Kidney epithelial cell (primary cell): ENCODE measurements at places on chromosomes 2 and 18. TPM values are rescaled to one million over a fixed set of nuclear protein-coding genes. Genes with fewer than 3 reads are reported as not detected.

GRCh38 chr2:79887747-79888374 is 375.0 kb downstream of the CTNNA2 start:
- DNase-seq, result peak; percentile 12

GRCh38 chr2:201781557-201782051 is 871 bp upstream of the ALS2 start:
- no peak for DNase-seq

DNA sequence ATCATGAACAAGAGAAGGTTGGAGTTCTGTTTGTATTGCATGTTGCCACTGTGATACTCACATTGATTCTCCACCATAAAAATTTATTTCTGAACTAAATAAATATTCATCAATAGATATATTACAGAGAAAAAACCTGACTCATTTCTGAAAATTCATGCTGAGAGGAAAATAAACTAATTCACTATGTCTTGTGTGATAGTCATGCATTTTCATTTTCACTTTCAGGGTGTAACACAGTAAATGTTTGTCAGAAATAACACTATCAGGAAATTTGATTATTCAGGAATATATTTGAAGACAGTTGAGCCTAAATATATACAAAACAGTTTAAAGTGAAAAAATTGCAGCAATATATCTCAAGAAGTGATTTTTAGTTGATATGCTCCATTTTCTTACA is 335.2 kb downstream of the KCNJ3 start:
- no peak for DNase-seq

DNA sequence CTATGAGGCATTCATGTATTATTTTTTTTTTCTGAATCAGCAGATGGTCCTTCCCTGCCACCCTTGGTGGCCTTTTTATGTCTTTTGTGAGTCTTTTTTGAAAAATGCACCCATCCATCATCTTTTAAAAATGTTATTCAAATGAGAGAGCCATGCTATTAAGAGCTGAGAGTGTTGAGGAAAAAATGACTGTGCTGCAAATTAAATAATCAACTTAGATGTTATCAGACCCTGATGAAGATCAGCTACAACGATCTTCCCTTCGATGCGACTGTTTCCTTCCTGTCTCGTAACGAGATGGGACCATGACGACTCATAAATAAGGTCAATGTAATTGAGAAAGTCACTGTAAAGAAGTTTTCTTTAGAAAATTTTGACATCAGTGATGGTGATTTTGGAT is 44.4 kb downstream of the TRIB2 start:
- DNase-seq, result no peak

Gene PLGLB2
- 0.17 and 1.2 TPM in 2 replicates for total RNA-seq

GRCh38 chr2:18578033-18578432 is 11.3 kb downstream of the NT5C1B start:
- DNase-seq, result no peak

- DNase-seq, result no peak
Observed at GRCh38 chr2:160837416-160837815, 322.8 kb upstream of the TANK start.

Gene TNS1
- 54.5 and 70.6 TPM in 2 replicates for total RNA-seq

- no peak for DNase-seq
Observed at GRCh38 chr2:129754831-129755230, 224.6 kb upstream of the RAB6C start.

GRCh38 chr18:28485210-28485801 is 308.4 kb upstream of the CDH2 start:
- DNase-seq, result no peak

Gene DSG4
- total RNA-seq, result not detected in 2 replicates

Gene GPR35
- 0.62 and 1.3 TPM in 2 replicates for total RNA-seq

- DNase-seq, result no peak
Observed at GRCh38 chr2:45014016-45014702, 4.9 kb upstream of the SIX2 start.

GRCh38 chr2:188569431-188570165 is 277.9 kb downstream of the GULP1 start:
- no peak for DNase-seq

- DNase-seq, result peak; percentile 5
Observed at GRCh38 chr2:215236131-215236530, 75.7 kb upstream of the ATIC start.

DNA sequence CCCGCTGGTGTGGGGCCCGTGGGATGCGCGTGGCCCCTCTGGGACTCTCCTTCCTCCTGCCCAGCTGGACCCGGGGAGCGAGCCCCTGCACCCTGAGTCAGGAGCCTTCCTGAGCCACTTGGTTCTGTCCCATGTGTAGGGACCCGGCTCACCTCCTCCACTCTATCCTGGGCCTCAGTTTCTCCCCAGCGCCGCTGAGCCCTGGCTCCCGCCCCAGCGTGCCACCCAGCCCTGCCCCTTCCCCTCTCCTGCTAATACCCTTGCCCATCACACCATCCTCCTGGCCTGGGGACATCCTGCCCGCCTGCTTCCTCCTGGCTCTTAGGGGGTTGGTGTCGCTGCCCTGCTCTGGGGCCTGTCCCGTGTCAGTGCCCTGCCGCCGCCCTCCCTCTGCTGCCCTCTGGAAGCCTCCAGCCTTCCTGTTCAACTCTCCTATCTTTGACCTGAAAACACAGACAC is 24.8 kb downstream of the GPC1 start:
- no peak for DNase-seq

DNA sequence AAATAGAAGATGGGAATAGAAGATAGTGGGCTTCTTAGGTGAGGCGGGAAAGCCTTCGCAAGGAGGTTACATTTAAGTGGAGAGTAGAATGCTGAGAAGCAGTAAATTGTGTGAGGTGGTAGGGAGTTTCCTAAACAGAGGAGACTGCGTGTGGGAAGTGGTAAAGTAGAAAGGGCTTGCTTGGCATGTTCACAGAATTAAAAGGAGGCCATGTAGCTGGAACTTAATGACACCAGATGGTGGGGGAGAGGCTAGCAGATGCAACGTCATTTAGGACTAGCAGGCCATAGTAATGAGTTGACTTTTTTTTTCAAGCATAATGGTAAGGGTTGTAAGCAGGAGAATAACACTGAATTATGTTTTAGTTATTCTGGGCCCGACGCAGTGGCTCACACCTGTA is 13.0 kb upstream of the RTN4 start:
- no peak for DNase-seq

DNA sequence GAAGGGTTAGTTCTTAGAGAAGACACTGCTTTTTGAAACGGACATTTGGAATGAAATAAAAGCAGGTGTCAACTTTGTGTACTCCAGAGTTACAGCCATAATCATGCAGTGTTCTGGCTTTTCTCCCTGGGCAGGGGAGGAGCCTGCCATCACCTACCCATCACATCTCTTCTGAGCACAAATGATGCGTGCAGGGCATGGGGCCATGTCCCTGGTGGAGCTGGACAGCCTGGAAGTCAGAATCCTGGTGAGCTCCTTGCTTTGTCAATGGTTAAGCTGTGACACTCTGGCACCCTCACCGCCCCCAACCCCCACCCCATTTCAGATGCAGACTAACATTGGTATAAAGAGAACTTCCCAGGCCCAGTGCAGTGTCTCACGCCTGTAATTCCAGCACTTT is 53.1 kb downstream of the PDCL3 start:
- no peak for DNase-seq

Gene ATP5F1A
- 360 and 364 TPM in 2 replicates for total RNA-seq

Gene OSR1
- 0.04 TPM in 1 of 2 replicates, not detected in the other for total RNA-seq

Gene CRYGD
- not detected in 2 replicates for total RNA-seq

DNA sequence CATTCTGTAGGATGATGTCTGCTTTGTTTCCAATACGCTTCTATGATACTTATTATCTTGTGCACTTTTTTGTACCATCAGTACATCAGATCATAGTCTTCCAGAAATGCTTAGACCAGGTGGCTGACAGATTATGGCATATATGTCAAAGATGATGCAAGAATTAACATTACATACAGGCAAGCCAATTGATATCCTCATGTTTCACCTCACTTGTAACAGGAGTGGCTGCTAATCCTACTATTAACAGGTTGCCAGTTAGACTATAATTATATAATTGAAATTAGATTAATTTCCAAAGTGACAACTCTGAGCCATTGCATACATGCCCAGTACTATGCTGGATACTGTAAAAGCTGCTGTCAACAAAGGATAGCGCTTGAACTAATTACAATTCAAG is 77.2 kb downstream of the TLK1 start:
- no peak for DNase-seq

DNA sequence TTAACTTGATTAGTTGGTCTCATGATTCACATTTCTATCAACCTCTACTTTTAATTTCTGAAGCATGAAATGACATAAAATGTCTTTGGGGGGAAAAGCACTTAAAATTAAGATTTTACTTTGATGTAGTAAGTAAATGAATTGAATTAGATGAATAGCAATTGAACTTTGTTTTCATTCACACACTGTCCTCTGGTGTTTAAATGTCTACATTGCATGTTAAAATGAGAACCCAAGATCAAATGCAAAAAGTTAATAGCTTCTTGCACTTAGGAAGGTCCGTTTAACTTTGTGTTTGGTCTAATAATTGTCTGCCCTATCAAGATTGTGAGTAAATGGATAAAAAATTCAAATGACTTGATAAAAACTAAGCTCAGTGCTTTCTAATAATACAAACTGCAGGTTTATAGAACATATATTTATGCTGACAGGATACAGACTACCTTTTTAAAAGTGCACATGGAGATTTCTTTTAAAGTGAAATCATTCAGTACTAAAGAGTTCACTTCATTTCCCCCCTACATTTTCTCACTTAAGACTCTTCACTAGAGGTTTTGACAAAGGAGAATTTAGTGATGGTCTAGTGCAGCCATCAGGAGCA is 156.2 kb upstream of the NABP1 start:
- no peak for DNase-seq

- DNase-seq, result peak; percentile 34
Observed at GRCh38 chr2:217360781-217361482, 501.1 kb upstream of the TNP1 start.

DNA sequence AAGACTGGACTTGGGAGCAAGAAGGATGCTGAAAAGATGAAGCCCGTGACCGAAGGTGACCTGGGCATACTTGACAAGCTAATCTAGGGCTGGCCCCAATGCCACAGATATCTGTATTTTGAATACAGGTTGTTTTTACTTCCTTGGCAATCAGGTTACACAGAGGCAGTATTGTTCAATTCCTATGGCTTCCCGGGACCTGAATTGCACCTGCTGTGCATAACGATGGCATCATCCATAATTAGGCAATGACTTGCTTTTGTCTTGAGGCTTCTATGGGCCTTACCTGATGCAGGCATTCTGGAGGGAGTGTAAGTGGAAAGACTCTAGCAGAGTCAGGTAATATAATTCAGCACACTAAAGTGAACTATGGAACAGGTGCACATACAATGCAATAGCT is 60.6 kb upstream of the CUL3 start:
- DNase-seq, result no peak

DNA sequence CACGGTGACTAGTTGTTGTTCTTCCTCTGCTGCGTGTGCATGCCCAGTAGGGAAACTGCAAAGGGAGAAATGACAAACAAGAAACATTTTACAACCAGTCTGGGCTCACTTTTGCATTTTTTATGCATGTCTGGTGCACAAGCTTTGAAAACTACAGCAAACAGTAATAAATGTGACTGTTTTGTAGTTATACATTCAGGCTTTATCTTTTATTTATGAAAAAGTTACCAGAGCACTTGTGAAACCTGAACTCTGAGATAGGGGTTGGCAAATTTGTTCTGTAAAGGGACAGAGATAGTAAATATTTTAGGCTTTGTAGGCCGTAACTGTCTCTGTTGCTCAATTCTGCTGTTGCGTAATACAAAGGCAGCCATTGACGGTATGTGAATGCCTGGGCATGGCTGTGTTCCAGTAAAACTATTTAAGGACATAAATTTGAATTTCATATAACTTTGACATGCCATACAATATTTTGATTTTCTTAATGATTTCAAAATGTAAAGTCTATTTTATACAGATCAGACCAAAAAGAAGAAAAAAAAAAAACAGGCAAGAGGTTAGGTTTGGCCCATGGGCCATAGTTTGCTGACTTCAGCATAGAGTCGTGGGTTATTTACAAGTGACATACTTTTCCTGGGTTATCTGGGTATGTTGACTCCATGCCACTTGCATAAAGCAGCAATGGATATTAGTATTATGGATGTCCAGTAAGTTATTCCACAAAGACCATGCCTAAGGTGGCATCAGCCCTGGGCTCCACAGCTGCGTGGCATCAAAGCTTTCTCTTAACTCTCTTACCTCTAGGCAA is 53.6 kb upstream of the EML6 start:
- DNase-seq, result no peak

Gene SERPINB5
- 1.0 and 2.3 TPM in 2 replicates for total RNA-seq

GRCh38 chr2:238169048-238169707 is 10.4 kb downstream of the ERFE start:
- peak; percentile 64 for DNase-seq

GRCh38 chr2:175111200-175111657 is 56.8 kb downstream of the ATF2 start:
- no peak for DNase-seq

DNA sequence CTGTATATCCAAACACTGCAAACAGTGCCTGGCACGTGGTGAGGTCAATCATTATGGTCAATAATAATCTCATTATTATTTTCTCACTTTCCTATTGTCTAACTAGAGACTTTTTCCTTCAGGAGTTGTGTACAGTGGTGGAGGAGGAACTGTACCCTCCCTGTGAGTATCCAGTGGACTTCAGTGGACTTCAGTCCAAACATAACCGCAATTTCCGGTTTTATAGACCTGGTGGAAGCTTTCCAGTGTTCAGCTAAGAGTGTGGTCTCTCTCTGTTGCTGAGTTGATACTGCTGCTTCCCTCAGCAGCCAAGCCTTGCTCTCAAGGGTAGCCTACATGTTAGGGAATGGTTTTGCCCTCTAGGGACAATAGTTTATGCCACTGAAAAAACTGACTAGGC is 447.1 kb downstream of the TMEM182 start:
- no peak for DNase-seq

DNA sequence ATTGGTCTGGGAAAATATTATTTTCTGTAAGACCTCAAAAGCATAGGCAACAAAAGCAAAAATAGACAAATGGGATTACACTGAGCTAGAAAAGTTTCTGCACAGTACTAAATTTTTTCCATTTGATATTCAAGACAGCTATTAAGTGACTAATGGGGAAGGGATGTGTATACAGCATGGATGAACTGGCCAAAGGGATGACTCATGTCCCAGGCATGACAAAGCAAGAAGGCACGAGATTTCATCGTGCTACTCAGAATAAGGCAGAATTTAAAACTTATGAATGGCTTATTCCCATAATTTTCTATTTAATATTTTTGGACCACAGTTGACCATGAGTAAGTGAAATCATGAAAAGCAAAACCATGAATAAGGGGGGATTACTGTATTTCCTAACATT is 1250.1 kb upstream of the GYPC start:
- DNase-seq, result peak; percentile 85

GRCh38 chr2:80303006-80303908 is 1.3 kb downstream of the LRRTM1 start:
- DNase-seq, result no peak

DNA sequence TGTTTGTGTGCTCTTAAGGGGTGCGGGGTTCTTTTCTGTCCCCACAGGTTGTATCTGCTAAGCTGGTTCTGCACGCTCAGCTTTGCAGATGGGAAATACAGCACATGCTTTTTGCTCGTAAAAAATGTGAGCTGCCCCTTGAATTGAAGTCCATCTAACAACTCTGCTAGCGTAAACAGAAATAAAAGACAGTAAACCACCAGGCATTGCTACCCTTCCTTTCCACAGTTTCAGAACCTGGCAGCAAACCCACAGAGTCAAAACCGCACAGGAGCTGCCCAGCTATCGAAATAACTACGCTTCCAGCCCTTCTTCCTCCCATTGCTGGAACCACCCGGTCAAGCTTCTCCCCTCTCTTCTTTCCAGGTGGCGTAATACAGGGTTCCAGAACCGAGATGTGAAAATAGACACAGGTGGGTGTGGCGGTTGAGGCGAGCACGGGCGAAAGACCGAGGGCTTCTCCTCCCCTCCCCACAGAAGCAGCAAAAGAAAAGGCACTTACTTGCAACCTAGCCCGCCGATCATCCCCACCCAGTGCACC is 479 bp downstream of the SCN9A start:
- no peak for DNase-seq
